Gastrocnemius medialis (tissue), 4 donors: ENCODE measurements at places on chromosomes 6 and 20. TPM values are rescaled to one million over a fixed set of nuclear protein-coding genes. Genes with fewer than 3 reads are reported as not detected.

GRCh38 chr6:141107591-141108160 lies 1025.0 kb upstream of the GJE1 start:
- H3K36me3 ChIP-seq: no peaks in the 10 kb centered on the region
- no peaks in the 10 kb centered on the region for H3K4me1 ChIP-seq
- H3K27me3 ChIP-seq: no peaks in the 10 kb centered on the region
- no peak for DNase-seq
- H3K4me3 ChIP-seq: no peak overlapping the region

KCNK5 gene
- total RNA-seq: 0.22 TPM

SGK2 gene
- total RNA-seq: not detected

- H3K4me3 ChIP-seq: peak overlapping the region; percentile 46
- no peaks in the 10 kb centered on the region for H3K36me3 ChIP-seq
- peaks cover 33% of the 10 kb centered on the region for H3K27me3 ChIP-seq
- H3K27ac ChIP-seq: no peak overlapping the region
- no peaks in the 10 kb centered on the region for H3K4me1 ChIP-seq
Observed at GRCh38 chr6:27494987-27495385, 22.1 kb upstream of the ZNF184 start.

GRCh38 chr6:21679761-21680265 lies 86.3 kb downstream of the SOX4 start:
- H3K4me1 ChIP-seq: no peaks in the 10 kb centered on the region
- no peaks in the 10 kb centered on the region for H3K27me3 ChIP-seq
- DNase-seq: no peak
- H3K4me3 ChIP-seq: no peak overlapping the region

DNA sequence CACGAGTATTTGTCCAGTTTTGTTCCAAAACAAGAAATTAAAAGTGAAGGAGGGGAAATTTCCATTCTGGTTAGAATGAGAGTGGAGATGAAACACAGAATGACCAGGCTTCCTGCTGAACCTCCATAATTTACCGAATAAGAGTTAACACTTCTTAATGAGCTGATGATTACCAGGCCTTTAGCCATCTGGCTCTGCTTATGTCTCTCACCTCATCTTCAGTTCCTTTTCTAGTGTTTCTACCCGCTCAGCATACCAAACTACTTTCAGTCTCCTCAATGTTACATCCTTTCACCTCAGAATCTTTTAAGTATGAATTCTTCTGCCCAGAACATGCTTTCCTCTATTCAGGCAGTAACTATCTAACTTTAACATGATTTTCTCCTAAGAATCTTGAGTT lies 209.0 kb upstream of the RSPO3 start:
- no peak overlapping the region for H3K4me3 ChIP-seq
- no peak for DNase-seq
- H3K4me1 ChIP-seq: no peaks in the 10 kb centered on the region
- H3K36me3 ChIP-seq: no peaks in the 10 kb centered on the region
- H3K27ac ChIP-seq: no peak overlapping the region

EGFL8 gene
- 7.1 TPM for total RNA-seq

PI3 gene
- not detected for total RNA-seq

GRCh38 chr6:45445749-45446549 lies 68.2 kb upstream of the SUPT3H start:
- DNase-seq: peak; percentile 77
- H3K4me3 ChIP-seq: peak overlapping the region; percentile 12
- no peaks in the 10 kb centered on the region for H3K36me3 ChIP-seq
